Suprapubic skin (tissue), 4 donors: ENCODE measurements at places on chromosomes 5 and 9. TPM values are rescaled to one million over a fixed set of nuclear protein-coding genes. Genes with fewer than 3 reads are reported as not detected.

F12 gene
- total RNA-seq, result 2.3 TPM

MEIKIN gene
- not detected for total RNA-seq

SDHA gene
- 58.8 TPM for total RNA-seq

BARHL1 gene
- not detected for total RNA-seq

ADGRD2 gene
- total RNA-seq, result not detected

DNA sequence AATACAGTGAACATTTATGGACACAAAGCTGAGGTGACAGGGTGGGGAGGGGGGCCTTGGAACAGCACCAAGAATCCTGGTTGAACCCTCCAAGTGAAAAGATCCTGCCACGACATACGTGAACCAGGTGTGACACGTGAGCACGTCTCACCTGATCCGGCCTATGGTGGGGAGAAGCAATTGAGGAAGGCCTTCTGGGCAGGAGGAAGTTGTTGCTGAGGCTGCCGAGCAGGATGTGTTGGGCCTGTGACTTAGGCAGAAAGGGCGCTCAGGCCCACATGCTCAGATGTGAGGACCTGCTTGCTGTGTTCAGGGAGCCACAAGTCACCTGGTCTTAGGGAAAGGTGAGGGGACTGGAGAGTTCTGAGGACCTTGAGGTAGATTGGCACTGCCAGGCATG lies 2.5 kb upstream of the MAPK9 start:
- no peaks in the 10 kb centered on the region for H3K27me3 ChIP-seq
- no peaks in the 10 kb centered on the region for H3K36me3 ChIP-seq
- H3K4me1 ChIP-seq, result peaks cover 27% of the 10 kb centered on the region
- H3K27ac ChIP-seq, result no peak overlapping the region
- no peak overlapping the region for H3K4me3 ChIP-seq

- no peak overlapping the region for H3K27ac ChIP-seq
- peaks cover 43% of the 10 kb centered on the region for H3K4me1 ChIP-seq
- DNase-seq, result no peak
- H3K27me3 ChIP-seq, result no peaks in the 10 kb centered on the region
Observed at GRCh38 chr9:21326526-21327139, 8.6 kb downstream of the KLHL9 start.

GRCh38 chr5:424301-425110 lies 18.5 kb upstream of the EXOC3 start:
- no peaks in the 10 kb centered on the region for H3K36me3 ChIP-seq
- peaks cover 3% of the 10 kb centered on the region for H3K4me1 ChIP-seq
- no peak for DNase-seq
- H3K27ac ChIP-seq, result no peak overlapping the region
- no peaks in the 10 kb centered on the region for H3K27me3 ChIP-seq
- no peak overlapping the region for H3K4me3 ChIP-seq

GRCh38 chr5:67520161-67520908 lies 323.7 kb upstream of the CD180 start:
- peaks cover 10% of the 10 kb centered on the region for H3K4me1 ChIP-seq
- H3K27ac ChIP-seq, result peak overlapping the region; percentile 0
- H3K36me3 ChIP-seq, result no peaks in the 10 kb centered on the region
- no peak for DNase-seq
- no peak overlapping the region for H3K4me3 ChIP-seq
- no peaks in the 10 kb centered on the region for H3K27me3 ChIP-seq

- no peak overlapping the region for H3K4me3 ChIP-seq
- no peak for DNase-seq
- no peaks in the 10 kb centered on the region for H3K36me3 ChIP-seq
- H3K4me1 ChIP-seq, result no peaks in the 10 kb centered on the region
- H3K27me3 ChIP-seq, result peaks cover 36% of the 10 kb centered on the region
- no peak overlapping the region for H3K27ac ChIP-seq
Observed at GRCh38 chr5:180690562-180690961, 41.2 kb upstream of the FLT4 start.

DNA sequence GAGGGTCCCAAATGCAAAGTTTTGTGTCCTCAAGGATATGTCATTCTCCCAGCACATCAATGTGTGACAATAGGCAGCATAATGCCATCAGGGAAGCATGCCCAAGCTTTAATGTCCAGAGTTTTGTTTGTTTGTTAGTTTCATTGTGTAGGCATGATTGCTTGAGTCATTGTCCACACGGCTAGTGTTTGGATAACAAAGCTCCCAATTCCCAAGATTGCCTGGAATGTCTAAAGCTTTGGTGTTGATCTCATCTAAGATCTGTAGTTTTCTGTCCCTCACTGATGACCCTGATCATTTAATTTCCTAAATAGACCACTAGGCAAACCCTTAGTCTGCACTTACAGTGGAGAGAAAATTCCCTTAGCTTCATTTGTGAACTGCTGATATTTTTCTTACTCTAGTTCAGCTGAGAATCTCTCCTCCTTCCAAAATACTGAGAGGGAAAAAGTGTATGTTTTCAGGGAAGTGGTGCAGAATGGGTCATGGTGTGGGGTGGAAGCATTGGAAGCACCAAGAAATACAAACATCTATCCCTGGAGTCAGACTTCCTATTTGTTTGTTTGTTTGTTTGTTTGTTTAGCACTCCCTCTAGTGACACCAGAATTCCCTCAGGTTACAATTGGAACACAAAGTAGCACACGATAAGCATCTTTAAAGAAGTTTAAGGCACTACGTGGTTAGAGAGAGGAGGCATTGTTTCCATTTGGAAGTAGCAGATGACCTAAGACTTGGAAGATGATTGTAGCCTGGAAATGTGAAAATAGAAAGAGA lies 127.1 kb downstream of the PRDM6 start:
- no peak overlapping the region for H3K27ac ChIP-seq
- H3K4me1 ChIP-seq, result no peaks in the 10 kb centered on the region
- no peaks in the 10 kb centered on the region for H3K36me3 ChIP-seq
- no peak overlapping the region for H3K4me3 ChIP-seq

DNA sequence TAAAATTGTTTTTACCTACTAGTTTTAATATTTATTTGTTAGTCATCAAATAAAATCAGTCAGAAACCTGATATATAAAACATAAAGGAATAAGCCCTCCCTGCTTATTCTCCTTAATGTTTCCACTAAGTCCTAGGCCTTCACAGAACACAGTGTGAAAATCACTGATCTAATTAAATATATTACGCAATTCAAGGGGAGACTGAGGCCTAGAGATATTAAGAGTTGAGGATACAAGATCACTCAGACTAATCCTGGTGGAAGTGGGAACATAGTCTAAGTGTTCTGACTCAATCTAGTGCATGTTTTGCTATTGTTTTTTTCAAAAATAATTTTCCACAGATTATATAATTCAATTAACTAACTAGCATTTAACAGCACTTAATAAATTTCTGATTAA lies 401.1 kb downstream of the SLCO4C1 start:
- no peak overlapping the region for H3K4me3 ChIP-seq
- H3K4me1 ChIP-seq, result no peaks in the 10 kb centered on the region
- no peak for DNase-seq
- H3K27me3 ChIP-seq, result no peaks in the 10 kb centered on the region
- no peaks in the 10 kb centered on the region for H3K36me3 ChIP-seq

DNA sequence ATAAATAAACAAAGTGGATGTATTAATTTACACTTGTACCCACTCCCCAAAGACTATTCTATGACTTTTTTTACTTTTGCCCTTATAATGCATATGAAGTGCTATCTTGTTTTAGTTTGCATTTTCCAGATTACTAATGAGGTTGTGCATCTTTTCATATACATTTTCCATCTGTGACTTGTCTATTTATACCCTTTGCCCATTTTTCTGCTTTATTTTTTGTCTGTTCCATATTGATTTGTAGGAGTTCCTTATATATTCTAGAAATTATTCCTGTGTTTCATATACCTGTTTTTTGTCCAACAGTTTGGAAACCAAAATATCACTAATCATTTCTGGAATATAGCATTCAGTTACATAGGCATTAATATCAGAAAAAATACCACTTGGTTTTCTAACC lies 54.0 kb upstream of the SLC30A5 start:
- H3K27ac ChIP-seq, result no peak overlapping the region
- no peaks in the 10 kb centered on the region for H3K36me3 ChIP-seq
- no peaks in the 10 kb centered on the region for H3K4me1 ChIP-seq
- H3K4me3 ChIP-seq, result no peak overlapping the region

DNA sequence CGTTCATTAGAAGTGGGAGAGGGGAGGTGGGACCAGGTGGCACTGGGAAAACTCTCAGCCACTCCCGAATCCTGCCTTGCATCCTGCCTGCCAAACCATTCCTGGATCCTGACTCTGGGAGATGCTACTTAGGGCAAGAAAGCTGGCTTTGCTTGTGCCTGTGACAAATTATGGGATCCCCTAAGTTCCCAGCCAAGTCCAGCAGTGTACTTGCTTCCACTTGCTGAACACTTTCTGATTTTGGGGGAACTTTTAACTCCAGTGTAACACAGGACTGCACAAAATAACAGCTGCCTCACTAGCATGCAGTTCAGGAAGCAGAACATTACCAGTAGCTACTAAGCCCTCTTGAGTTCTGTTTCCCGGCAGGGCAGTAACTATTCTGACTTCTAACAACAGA lies 12.5 kb upstream of the NKX2-5 start:
- H3K4me1 ChIP-seq, result peaks cover 23% of the 10 kb centered on the region
- H3K36me3 ChIP-seq, result no peaks in the 10 kb centered on the region
- H3K4me3 ChIP-seq, result no peak overlapping the region
- no peak overlapping the region for H3K27ac ChIP-seq

DNA sequence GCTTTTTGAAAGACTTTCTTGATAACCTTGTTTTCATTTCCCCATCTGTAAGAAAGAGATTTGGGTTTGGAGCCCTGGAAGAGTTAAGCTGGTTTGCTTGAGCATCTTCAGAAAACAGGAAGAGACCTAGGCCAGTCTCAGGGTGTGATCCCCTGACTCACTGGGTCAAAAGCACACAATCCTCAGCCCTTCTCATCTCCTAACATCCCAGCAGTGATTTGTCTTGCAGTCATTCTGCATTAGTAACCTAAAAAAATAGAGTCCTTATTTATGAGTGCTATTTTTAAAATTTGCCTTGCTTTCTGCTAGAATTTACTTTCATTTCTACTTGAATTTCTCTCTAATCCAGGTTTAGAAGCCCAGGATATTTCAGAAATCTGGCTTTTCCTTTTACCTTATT lies 16.4 kb upstream of the ARSB start:
- DNase-seq, result no peak
- no peaks in the 10 kb centered on the region for H3K27me3 ChIP-seq
- no peaks in the 10 kb centered on the region for H3K36me3 ChIP-seq
- H3K27ac ChIP-seq, result no peak overlapping the region
- H3K4me1 ChIP-seq, result no peaks in the 10 kb centered on the region

GRCh38 chr5:43281840-43282658 lies 31.2 kb downstream of the HMGCS1 start:
- H3K4me1 ChIP-seq, result no peaks in the 10 kb centered on the region
- H3K27ac ChIP-seq, result no peak overlapping the region
- H3K36me3 ChIP-seq, result peaks cover 3% of the 10 kb centered on the region
- no peaks in the 10 kb centered on the region for H3K27me3 ChIP-seq
- no peak overlapping the region for H3K4me3 ChIP-seq

- peak; percentile 36 for DNase-seq
- H3K4me1 ChIP-seq, result peaks cover 24% of the 10 kb centered on the region
- H3K27ac ChIP-seq, result no peak overlapping the region
- H3K27me3 ChIP-seq, result no peaks in the 10 kb centered on the region
Observed at GRCh38 chr5:134132372-134133187, 18.1 kb downstream of the TCF7 start.

DNA sequence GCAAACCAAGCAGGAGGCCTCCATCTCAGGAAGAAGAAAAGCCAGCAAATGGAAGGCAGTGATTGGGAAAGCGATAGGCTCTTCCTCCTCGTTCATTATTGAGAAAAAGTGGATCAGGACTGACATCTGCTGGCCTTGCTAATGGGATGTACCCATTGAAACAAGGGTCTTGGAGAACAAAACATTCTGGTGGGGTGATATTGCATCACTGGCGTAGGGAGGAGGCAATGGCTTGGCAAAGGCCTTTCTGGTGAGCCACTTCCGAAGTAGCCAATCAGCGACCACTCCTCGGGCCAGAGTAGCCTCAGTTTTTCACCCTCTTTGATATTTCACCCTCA lies 86.7 kb upstream of the NFIB start:
- H3K4me1 ChIP-seq, result peaks cover 11% of the 10 kb centered on the region
- no peak overlapping the region for H3K4me3 ChIP-seq
- no peaks in the 10 kb centered on the region for H3K27me3 ChIP-seq
